ENCODE measurements at places on chromosomes 1 and 21. TPM values are rescaled to one million over a fixed set of nuclear protein-coding genes. Genes with fewer than 3 reads are reported as not detected.

GRCh38 chr1:83857103-83857502 lies 141.8 kb downstream of the TTLL7 start:
- DNase-seq: peak; percentile 12

- DNase-seq: peak; percentile 42
These were observed 1.4 kb upstream of the KLHL21 start for GRCh38 chr1:6603915-6604558.

DNA sequence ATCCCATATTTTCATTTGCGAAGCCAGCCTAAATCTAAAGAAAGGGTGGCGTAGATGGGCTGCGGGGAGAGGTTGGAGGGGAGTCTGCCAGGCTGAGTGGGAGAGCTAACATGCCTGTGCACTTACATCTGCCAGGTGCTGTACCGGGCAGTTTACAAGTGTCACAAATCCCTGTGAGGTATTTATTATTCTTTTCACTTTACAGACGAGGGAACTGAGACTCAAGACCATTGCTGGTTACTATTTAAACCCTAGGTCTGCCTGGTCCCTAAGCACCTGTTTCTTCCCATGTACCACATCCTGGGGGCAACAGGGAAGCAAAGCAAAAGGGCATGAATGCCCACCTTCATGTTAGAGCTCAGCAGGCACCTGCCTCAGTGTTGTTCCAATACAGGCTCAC lies 19.4 kb upstream of the EFNA1 start:
- no peak for DNase-seq

Gene FMOD
- total RNA-seq: not detected

GRCh38 chr1:74005533-74005932 lies 192.4 kb downstream of the LRRIQ3 start:
- DNase-seq: no peak

DNA sequence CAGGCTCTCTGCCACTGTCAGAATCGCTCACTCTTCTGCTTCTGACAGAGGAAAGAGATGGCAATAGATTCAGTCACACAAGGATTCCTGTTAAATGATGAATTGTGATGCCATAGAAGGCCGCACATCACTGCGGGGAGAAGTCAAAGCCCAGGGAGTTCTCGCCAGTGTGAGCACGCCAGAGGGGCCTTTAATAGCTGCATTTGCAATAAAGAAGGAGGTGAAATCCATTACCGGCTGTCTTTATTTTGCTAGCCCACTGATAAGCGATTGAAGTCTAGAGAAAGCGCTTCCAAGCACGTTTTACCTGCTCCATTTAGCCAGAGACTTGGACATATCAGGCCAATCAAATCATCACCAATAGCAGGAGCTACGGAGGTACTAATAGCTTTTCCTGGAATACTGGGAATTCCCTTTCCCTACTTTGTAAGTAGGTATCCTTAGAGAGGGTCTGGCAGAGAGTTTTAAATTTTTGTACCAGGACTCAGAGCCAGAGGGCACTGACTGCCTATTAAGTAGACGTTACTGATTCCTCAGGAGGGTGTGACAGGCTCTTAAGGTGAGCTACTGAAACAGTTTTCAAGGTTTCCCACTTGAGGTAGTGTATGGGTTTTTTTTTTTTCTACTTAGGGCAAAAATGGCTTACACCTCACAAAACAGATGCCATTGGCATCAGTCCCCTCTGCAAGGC lies 10.2 kb upstream of the TARBP1 start:
- DNase-seq: no peak

DNA sequence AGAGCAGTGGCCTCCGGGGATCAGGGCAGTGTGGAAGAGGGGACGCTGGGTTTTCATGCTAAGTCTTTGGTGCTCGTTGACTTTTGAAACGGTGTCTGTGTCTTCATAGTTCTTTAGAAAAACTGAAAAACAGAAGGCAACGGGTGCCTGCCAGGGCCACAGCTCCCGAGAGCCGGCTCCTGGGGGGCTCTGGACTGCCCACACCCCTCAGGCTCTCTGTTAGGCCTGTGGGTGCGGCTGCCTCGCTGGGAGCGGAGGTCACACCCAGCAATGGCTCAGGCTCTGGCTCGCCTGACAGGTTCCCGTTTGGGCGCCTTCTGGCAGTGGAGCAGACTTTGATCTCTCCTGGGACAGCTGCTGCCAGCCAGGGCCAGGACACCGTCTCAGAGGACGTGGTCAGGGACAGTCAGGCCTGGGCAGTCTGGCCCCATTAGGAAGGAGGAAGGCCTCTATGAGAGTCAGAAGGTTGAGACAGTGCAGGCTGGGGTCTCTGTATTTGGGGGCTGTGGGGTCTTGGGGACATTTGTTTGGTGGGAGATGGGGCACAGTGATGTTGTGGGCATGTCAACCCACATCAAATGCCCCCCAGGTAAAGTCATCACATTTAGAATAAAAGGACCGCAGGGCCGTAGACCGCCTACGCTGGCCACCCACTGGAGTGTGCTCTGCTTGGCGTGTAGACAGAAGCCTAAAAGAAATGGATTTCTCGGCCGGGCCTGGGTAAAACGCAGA lies 5.6 kb downstream of the ARHGEF16 start:
- DNase-seq: no peak

Gene PROX1
- 0.02 TPM for total RNA-seq
